Activated CD8-positive, alpha-beta T cell treated with anti-CD3 and anti-CD28 coated beads for 36 hours (primary cell): ENCODE measurements at places on chromosomes 6 and 20.

- no peak for DNase-seq
Observed at GRCh38 chr6:22295145-22295544, 1.7 kb downstream of the PRL start.

DNA sequence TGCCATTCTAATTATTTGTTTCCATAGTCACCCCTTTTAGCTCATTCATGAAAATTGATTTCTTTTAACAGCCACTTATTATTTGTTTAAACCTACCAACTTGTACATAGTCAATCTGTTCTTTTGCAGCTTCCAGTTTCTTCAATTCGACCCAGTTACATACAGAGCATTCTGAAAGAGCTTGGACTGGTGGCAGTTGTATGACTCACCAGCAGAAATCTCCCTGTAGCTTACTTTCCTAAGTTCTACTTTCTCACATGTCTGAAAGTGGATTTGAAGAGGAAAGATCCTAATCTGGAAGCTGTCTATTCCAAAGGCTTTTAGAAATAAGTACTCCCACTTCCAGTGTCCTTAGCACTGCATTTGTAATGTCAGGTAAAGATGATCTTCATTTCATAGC, 447.9 kb downstream of the HTR1B start:
- no peak for DNase-seq

DNA sequence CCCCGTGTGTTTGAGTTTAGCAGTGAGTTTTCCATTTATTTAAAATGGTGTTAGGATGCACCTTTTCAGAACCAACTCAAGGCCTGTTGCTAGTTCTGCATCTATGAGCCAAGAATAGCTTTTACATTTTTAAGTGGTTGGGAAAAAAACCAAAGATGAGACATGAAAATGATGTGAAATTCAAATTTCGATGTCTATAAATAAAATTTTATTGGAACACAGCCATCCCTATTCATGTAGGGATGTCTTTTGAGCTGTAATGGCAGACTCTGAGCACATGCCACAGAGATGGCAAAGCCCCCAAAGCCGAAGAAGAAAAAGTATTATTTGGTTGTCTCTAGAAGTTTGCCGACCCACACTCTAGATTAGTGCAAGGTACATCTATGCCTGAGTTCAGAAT, 5.0 kb upstream of the NEDD9 start:
- DNase-seq = no peak

DNA sequence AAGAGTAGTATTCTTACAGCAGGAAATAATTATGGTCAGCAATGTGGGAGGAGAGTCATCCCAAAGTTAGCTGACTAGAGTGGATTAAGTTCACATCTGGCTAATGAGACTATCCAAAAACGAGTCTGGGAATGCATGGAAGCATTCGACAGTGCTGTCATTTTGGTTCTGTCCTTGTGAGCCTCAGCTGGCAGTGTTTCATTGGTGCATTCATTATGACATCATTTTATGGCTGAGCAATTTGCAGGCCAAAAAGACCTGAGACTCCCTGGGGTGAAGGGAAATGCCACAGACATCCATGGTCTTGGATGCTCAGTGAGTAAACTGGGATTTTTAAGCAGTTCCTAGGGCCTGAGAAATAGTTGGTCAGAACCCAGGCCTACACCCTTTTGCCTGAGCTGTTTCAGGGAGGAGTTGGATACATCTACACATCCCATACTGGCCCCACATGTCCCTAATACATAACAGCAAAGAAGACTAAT, 196.4 kb upstream of the CCN2 start:
- DNase-seq = no peak

DNA sequence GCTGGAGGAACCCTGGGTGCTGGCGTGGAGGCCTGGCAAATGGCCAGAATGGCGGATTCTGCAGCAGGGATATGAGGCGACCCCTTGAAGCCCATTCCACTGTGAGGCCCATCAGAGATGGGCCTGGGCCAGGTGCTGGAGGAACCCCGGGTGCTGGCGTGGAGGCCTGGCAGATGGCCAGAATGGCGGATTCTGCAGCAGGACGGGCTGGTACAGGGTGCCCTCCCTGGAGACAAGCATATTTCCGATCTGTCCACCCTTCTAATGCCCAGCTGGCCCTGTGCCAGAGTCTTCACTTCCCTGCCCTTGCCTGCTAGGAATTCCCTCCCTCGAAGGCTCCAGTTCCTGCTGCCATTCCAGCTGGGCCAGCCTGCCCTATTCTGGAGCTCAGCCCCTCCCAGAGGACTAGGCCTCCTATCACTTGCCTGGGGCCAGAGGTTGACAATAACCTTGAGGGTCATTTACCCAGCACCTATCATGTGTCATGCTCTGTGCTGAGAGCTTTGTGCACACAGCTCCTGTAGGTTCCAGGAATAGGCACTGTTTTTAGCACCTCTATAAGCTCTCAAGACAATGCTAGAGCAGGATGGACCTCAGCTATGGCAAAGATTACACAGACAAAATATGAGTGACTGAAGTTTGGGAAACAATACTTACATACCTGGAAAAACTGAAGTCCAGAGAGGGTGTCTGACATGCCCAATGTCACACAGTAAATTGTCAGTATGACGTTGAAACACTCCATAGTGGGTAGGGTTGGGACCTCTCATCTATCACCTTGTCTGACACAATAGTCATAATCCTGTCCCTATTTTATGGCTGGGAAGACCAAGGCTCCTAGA, 21.4 kb downstream of the SUN5 start:
- no peak for DNase-seq

DNA sequence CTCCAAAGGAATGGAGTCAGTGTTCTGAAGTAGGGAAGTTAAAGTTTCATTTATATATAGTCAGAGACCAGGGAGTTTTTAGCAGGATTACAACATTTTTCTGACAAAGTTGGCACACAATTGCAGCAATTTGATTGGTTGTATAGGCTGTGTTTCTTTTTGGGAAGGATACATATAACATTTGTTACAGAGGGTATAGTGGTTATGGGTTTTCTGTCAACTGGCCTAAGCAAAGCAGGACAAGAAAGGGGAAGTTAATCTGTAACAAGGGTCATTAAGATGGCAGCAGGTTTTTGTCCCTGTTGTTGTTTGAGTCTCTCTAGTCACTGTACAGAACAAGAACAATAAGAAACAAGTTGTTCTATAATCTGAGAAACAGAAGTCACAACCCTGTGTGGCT, 41.4 kb downstream of the TPD52L1 start:
- no peak for DNase-seq

DNA sequence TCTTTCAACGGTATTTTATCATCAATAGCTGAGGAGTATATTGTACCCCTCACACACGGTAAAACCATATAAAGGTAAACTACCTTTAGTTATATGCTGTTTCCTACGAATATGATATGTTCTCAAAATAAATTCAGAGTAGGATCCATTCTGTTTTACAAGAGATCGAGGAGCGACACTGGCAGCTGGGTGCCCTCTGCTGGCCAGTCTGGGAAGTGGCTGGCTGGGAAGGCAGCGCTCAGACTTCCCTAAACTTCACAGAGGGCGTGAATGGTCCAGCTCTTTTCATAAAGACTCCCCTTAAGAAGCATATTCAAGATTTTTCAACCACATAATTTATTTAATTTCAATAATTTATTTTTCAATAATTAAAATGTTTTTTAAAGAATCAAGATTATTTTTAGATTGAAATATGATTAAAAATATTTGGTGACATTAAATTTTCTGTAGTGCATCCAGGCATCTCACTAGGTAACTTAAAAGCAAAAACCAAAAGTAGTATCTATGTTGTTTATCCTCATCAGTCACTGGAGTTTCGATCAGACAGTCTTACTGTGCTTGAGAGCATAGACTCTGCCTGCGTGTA, 187.5 kb upstream of the PDE10A start:
- peak; percentile 71 for DNase-seq
